ENCODE measurements at places on chromosomes 1 and 21.
A peak's percentile ranks its signal among the peaks of the same experiment; 100 is the strongest.

- H3K4me3 ChIP-seq: no peak overlapping the region
- no peaks in the 10 kb centered on the region for H3K27me3 ChIP-seq
- peaks cover 8% of the 10 kb centered on the region for H3K4me1 ChIP-seq
- DNase-seq: no peak
Measured at GRCh38 chr1:210405316-210405715, 76.6 kb downstream of the HHAT start.

DNA sequence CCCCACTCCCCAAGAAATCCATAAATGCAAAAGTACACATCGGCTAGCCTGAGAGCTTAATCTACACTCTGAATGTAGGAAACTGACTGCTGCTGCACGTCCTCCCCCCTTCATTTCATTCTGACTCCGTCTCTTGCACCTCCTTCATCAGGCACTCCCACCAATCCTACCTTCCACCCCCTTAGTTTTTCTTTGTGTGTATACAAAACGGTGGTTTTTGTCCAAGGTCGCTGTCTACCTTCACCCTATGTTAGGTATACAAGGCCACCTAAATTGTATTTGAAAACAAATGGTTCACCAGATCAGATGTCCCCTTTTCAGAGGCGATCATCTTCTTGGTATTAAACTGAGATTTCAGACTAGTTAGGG lies 1.9 kb downstream of the WDR26 start:
- H3K27me3 ChIP-seq: no peaks in the 10 kb centered on the region
- DNase-seq: no peak
- H3K4me3 ChIP-seq: peak overlapping the region; percentile 93
- H3K27ac ChIP-seq: peak overlapping the region; percentile 89
- H3K36me3 ChIP-seq: peaks cover 7% of the 10 kb centered on the region

DNA sequence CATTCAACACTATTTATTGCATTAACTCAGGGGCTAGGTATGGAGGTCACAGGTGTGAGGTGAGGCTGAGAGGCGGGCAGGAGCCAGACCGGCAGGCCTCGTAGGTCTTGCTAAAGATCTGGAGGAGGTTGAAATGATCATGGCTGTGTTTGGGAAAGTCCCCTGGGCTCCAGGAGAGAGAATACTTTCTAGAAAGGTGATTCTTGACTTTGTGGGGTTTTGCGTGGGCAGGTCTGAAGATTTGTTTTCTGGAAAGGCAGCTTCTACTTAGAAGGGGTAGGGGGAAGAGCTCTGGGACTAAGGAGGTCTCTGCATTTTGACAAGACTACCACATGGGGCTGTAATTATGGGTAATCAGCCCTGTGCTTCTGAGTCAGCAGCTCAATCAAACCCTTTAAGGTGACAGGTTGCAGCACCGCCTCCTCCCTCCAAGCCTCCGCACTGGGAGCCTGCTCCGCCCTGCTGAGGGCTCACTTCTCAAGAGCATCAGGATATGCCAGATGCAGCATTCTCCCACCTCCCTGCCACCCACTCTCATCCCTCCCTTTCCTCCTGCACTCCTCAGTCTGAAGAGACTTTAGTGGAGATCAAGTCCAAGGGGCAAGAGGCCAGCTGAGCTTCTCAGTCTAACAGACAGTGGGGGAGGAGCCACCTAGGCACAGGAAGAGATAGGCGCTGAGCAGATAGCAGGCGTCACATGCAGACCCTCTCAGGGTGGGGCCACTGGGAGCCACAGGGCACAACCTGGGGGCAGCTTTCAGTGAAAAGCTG lies 30.5 kb downstream of the SLC30A1 start:
- DNase-seq: no peak
- H3K36me3 ChIP-seq: no peaks in the 10 kb centered on the region
- H3K4me3 ChIP-seq: no peak overlapping the region
- no peaks in the 10 kb centered on the region for H3K4me1 ChIP-seq
- H3K27ac ChIP-seq: no peak overlapping the region

DNA sequence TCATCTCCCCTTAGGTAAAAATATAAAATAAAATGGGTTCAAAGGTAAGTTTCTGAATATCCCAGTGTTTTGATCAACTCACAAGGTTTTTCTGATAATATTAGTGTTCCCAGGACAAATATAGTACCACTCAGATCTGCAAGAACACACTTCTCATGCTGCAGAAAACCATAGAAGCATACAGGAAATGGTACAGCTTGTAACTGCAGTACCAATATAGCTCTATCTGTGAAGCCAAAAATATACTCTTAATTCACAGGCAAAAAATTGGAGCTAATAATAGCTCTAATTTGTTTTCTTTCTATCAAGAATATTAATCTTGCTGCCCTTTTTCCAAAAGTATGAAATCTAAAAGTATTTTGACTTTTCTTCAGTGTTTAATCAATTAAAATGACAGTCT lies 13.2 kb downstream of the VPS45 start:
- H3K27ac ChIP-seq: no peak overlapping the region
- H3K4me3 ChIP-seq: no peak overlapping the region
- no peak for DNase-seq
- H3K27me3 ChIP-seq: no peaks in the 10 kb centered on the region

DNA sequence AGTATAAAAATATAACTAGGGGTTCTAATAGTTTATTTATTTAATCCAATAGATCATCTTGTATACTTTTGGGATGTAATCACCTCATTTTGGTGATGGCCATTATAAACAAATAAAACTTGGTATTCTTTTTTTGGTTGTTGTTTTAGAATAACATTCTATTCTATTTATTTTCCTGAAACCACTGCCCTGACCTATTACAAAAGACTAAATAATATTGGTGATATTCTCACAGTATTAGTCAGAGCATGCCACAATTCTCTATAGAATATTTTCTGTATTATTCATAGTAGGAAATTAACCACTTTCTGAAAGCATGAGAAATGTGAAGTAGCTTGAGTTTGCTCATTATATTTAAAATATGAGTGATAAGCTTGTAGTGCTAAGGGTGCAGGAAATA lies 54.1 kb upstream of the LRRC7 start:
- no peak overlapping the region for H3K4me3 ChIP-seq
- no peaks in the 10 kb centered on the region for H3K4me1 ChIP-seq
- H3K27me3 ChIP-seq: no peaks in the 10 kb centered on the region
- no peak for DNase-seq
- no peak overlapping the region for H3K27ac ChIP-seq

DNA sequence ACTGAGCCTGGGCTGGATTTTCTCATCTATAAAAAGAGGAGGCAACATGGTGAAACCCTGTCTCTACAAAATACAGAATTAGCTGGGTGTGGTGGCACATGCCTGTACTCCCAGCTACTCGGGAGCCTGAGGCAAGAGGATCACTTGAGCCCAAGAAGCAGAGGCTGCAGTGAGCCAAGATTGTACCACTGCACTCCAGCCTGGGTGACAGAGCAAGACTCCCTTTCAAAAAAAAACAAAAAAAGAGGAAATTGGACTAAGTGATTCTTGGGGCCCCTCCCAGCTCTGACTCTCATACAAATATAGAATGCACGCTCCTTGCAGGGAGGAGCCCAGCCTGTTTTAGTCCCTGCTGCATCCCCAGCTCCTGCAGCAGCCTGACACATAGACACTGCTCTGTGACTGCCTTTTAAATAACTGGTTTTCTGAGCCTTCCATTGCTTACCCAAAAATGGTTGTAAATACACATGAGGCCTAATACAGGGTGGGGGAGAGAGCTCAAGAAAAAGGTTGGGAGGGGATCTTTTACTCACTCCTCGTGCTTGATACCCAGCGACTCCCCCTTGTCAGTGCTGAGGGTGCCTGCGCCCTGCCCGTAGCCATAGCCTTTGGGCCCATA lies 17.2 kb downstream of the CSRP1 start:
- no peaks in the 10 kb centered on the region for H3K4me1 ChIP-seq
- no peak overlapping the region for H3K4me3 ChIP-seq
- peaks cover 30% of the 10 kb centered on the region for H3K36me3 ChIP-seq
- DNase-seq: no peak
- no peak overlapping the region for H3K27ac ChIP-seq

- no peaks in the 10 kb centered on the region for H3K27me3 ChIP-seq
- H3K27ac ChIP-seq: peak overlapping the region; percentile 54
- no peak for DNase-seq
- no peak overlapping the region for H3K4me3 ChIP-seq
- peaks cover 50% of the 10 kb centered on the region for H3K4me1 ChIP-seq
Measured at GRCh38 chr1:175219774-175220173, 27.2 kb upstream of the KIAA0040 start.

GRCh38 chr1:119829625-119830024 lies 18.4 kb upstream of the REG4 start:
- DNase-seq: no peak
- peaks cover 7% of the 10 kb centered on the region for H3K27me3 ChIP-seq

- DNase-seq: no peak
- no peaks in the 10 kb centered on the region for H3K27me3 ChIP-seq
- H3K4me1 ChIP-seq: no peaks in the 10 kb centered on the region
- H3K27ac ChIP-seq: no peak overlapping the region
- no peak overlapping the region for H3K4me3 ChIP-seq
Measured at GRCh38 chr1:195965475-195965874, 642.8 kb downstream of the KCNT2 start.

GRCh38 chr1:95086949-95087533 lies 14.3 kb upstream of the ALG14 start:
- DNase-seq: no peak
- H3K4me1 ChIP-seq: peaks cover 7% of the 10 kb centered on the region
- H3K36me3 ChIP-seq: no peaks in the 10 kb centered on the region

GRCh38 chr1:191240925-191241324 lies 763.3 kb upstream of the BRINP3 start:
- no peaks in the 10 kb centered on the region for H3K4me1 ChIP-seq
- no peak overlapping the region for H3K4me3 ChIP-seq
- no peak overlapping the region for H3K27ac ChIP-seq
- H3K36me3 ChIP-seq: no peaks in the 10 kb centered on the region
- H3K27me3 ChIP-seq: no peaks in the 10 kb centered on the region

DNA sequence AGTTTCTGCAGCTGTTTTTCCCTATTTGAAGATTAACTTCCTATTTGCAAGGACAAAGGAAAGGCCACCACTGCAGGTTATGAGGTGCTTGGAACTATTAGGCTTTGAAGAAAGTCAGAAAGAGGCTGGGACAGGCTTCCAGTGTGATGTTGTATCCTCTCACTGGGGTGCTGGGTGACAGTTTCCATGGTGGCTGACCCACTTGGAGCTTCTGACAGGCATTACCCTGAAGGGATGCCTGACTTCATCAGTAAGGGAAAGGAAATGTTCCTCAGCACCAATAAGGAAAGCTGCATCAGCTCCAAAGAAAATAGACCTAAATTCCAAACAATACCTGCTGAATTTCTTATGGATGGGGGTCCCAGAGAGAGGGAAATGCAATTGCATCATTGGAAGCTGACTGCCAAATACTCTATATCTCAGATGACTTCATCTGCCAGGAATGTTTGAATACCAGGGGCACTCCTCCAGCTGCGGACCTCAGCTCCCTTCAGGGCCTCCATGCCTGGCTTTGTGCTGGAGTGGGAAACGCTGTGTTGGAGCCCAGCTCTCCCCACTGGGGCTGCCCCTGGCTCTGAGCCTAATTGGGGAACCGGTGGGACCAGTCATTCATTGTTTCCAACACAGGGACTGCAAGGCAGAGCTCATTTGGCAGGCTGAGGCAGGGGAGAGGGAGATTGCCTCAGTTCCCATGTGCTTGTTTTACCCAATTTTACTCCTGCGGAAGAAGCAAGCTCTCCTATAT lies 76.6 kb downstream of the RGL1 start:
- peaks cover 4% of the 10 kb centered on the region for H3K27me3 ChIP-seq
- H3K4me3 ChIP-seq: no peak overlapping the region
- H3K4me1 ChIP-seq: no peaks in the 10 kb centered on the region
- DNase-seq: no peak
- no peak overlapping the region for H3K27ac ChIP-seq

DNA sequence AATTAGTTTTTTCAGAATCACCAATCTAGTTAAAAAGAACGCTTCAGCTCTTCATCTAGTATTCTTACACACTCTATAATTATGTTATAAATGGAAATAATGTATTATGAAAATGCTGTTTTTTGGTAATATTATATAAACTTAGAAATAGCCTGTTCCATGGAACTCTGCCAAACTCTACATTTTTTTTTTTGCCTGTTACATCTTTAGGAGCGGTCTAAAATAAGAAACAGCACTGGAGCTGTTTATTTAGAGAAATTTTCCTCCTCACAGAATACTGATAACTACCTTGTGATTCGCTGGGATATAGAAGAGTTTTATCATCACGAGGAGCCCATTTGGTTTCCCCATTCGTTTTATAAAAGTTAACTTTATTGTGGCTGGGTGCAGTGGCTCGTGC lies 58.5 kb downstream of the PKN2 start:
- no peak for DNase-seq
- peaks cover 16% of the 10 kb centered on the region for H3K4me1 ChIP-seq
- no peaks in the 10 kb centered on the region for H3K27me3 ChIP-seq
- H3K36me3 ChIP-seq: peaks cover 23% of the 10 kb centered on the region
- H3K27ac ChIP-seq: no peak overlapping the region

- H3K4me3 ChIP-seq: no peak overlapping the region
- no peak overlapping the region for H3K27ac ChIP-seq
- H3K27me3 ChIP-seq: peaks cover 6% of the 10 kb centered on the region
- H3K4me1 ChIP-seq: no peaks in the 10 kb centered on the region
- DNase-seq: no peak
Measured at GRCh38 chr1:3065396-3065795, 3.6 kb upstream of the PRDM16 start.

DNA sequence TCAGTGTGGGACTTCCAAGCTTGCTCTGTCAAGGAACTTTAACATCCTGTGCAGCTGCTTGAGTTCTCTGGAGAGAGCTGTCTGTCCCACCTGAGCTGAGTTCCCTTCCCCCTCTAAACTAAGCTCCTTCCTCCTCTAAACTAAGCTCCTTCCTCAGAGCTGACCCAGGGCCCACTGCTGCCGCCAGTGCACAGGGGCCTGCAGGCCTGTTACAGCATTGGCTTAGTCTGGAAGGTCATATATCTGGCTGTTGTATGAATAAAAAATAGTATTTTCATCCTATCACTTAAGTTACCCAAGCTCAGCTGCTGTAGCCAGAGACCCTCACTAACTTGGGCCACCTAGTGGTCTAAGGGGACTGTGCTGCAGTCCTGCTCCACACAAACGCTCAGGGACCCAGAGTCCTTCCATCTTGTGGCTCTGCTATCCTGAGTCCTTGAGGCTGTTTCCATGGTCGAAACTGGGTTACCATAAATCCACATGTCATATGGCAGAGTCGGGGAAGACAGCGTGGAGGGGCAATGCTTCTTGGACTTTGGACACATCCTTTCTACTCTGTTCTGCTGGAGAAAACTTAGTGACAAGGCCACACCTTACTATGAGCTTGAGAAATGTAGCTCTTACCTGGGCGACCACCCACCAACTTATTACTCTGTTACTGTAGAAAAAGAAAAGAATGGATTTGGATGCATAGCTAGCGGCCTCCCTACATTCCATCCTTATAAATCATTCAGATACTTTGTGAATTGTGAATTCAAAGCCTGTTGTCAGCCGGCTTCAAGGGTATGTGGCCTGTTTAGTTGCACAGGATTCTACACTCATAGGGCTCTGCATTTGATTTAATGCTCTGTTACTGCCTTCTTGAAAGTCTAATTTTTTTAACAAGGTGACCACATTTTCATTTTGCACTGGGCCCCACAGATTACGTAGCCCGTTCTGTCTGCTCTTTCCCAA lies 71.4 kb upstream of the GCLM start:
- peaks cover 2% of the 10 kb centered on the region for H3K4me1 ChIP-seq
- H3K36me3 ChIP-seq: no peaks in the 10 kb centered on the region
- H3K27me3 ChIP-seq: peaks cover 12% of the 10 kb centered on the region
- no peak overlapping the region for H3K4me3 ChIP-seq
- H3K27ac ChIP-seq: no peak overlapping the region
